ENCODE measurements at places on chromosomes 7 and 10.

DNA sequence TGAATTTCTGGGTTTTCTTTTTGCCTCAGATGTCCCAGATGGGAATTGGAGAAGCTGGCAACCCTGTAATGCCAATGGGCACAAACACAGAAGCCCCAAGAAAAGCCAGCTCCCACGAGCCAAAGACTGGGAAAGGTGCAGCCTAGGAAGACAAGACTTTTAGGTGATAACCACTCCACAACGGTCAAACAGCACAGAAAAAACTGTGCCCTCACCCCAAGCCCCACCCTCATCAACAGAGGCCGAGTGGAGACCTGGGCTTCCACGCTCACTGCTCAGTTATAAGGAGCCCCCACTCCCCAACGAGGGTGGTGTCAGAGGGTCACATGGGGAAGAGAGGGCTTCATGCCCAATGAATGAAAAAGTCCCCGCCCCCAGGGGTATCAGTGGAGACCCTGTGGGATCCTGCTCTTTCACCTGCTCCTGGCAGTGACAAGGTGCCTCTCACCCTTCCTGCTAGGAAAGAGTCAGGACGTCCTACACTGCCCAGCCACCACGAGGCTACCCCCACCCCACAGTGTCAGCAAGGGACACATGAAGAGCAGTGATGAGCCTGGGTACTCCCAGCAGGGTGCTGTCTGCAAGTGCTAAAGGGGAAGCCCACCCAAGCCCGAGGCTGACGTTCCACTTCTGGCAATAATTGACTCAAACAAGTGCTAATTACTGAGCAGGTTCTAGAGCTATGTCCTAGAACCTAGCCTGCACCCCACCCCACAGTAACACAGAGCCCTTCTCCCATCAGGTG lies 8.3 kb downstream of the TMEM273 start:
- DNase-seq: no peak

DNA sequence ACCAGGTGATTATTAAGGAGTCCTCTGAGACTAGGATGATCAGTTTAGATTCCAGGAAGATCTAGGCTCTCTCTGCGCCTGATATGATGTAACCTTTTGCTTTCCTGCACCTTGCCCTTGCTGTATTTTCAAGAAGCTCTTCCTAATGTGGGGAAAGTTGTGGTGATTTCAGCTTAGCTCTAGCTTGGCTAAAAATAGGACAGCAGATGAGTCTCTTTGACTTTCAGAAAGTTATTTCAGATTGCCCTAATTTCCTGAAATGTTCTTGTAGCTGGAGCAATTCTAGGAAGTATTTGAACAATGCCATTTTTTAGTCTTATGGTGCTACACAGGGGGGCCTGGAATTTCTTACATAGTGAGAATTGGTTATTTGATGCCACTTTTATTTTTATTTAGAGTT lies 3.8 kb downstream of the LCOR start:
- no peak for DNase-seq

- DNase-seq: no peak
Measured at GRCh38 chr7:37092548-37092947, 356.1 kb downstream of the ELMO1 start.

GRCh38 chr7:31724696-31725095 lies 37.7 kb downstream of the PPP1R17 start:
- no peak for DNase-seq

- DNase-seq: no peak
Measured at GRCh38 chr10:8069627-8070026, 15.1 kb downstream of the GATA3 start.

- DNase-seq: no peak
Measured at GRCh38 chr7:132906193-132906835, 175.6 kb downstream of the CHCHD3 start.

GRCh38 chr10:83816942-83817341 lies 322.4 kb upstream of the GHITM start:
- no peak for DNase-seq

GRCh38 chr7:151056666-151057505 lies 811 bp downstream of the CDK5 start:
- DNase-seq: no peak

- no peak for DNase-seq
Measured at GRCh38 chr7:127635659-127636285, 16.2 kb upstream of the SND1 start.

GRCh38 chr7:158166386-158167340 lies 421.0 kb downstream of the PTPRN2 start:
- DNase-seq: no peak

GRCh38 chr7:2843711-2844152 lies 376 bp downstream of the GNA12 start:
- DNase-seq: no peak

DNA sequence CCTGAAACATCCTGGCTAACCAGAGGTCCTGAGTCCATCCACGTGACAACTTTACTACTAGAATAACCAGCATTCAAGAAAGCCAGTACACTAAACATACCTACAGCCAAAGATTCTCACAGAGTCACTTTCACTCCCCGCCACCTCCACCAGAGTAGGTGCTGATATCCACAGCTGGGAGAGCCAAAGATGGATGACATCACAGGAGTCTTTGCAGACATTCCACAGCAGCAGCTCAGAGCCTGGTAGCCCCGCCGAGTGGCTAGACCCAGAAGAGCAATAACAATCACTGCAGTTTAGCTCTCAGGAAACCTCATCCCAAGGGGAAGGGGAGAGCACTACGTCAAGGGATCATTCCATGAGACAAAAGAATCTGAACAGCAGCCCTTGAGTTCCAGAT lies 13.5 kb upstream of the ADAM22 start:
- no peak for DNase-seq

All from D721Med (cell line).